ENCODE measurements at places on chromosomes 7 and 10.
A peak's percentile ranks its signal among the peaks of the same experiment; 100 is the strongest.

DNA sequence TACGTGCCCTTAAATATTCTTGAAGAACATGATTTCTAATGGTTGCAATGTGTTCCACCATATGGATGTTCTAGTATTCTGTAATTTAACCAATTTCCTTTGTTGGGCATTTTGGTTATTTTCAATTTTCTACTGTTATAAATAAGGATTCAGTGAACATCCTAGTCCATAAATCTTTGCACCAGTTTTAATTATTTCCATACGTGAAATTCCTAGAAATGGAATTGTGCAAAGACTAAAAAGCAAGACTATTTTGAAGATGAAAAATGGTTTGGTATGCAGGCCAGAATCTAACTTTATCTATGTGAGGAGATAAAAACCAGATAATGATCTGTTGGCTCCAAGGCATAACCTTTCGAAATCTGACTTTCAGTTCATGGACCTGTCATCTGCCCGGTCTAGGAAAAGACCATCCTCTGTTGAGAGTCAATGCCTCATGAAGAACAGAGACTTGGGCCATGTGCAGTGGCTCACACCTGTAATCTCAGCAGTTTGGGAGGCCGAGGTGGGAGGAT lies 633.2 kb upstream of the NRP1 start:
- DNase-seq: no peak

DNA sequence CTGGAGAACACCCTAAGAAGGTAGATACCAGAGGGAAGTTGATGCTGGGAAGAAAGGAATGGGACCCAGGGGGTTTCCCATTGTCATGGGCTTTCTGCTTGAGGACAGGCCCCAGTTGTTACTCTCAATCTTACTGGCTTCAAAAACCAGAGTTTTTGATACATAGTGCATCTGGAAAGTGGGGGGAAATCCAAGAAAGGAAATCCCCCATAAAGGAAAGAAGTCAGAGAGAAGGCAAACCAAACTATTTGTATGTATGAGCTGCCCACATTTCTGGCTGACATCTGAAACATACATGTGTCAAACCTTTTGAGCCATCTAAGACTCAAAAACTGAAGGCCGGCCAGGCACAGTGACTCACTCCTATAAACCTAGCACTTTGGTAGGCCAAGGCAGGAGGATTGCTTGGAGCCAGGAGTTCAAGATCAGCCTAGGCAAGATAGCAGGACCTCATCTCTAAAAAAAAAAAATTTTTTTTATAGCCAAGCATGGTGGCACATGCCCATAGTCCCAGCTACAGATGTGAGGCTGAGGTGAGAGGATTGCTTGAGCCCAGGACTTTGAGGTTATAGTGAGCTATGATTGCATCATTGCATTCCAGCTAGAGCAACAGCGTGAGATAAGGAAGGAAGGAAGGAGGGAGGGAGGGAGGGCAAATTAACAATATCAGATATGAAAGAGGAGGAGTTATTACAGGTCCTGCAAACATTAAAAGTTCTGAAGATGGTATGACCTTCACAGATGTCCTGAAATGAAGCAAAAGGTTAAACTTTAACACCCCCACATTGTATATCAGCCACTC lies 6.7 kb upstream of the COA1 start:
- DNase-seq: peak; percentile 72

GRCh38 chr10:92627845-92628480 lies 35.0 kb downstream of the KIF11 start:
- no peak for DNase-seq

DNA sequence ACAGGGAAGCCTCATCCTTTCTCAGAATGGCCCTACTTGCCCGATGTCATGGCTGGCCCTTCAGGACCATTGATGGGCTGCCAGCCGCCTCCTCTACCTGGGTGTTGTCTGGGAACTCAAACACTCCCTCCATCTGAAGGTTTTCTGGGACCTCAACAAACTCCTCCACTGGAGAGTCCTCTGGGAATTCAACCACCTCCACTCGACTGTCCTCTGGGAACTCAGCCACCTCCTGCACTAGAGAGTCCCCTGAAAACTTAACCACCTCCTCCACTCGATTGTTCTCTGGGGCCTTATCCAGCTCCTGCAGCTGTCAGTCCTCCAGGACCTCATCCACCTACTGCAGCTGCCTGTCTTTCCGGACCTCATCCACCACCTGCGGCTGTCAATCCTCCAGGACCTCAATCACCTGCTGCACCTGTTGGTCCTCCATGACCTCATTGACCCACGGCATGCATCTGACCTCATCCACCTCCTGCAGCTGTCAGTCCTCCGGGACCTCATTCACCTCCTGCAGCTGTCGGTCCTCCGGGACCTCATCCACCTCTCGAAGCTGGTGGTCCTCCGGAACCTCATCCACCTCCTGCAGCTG lies 37.1 kb downstream of the MAT1A start:
- DNase-seq: no peak

DNA sequence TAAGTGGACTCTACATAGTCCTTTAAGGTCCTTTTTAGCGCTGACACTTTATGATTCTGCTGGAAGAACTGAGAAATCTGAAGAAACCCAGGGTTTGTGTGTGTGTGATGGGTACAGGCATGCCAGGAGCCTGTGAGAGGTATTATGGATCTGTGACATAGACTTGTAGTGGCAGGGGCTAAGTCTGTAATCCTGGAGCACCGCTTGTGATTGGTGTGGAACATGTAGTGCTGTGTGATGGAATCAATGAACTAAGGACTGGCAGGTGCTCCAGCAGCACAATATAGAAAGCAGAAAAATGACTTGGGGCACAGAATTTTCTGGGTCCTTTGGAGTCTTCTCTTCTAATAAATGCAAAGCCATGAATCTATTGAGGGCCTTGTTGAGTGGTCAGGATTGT lies 163.9 kb downstream of the ST7 start:
- DNase-seq: no peak

DNA sequence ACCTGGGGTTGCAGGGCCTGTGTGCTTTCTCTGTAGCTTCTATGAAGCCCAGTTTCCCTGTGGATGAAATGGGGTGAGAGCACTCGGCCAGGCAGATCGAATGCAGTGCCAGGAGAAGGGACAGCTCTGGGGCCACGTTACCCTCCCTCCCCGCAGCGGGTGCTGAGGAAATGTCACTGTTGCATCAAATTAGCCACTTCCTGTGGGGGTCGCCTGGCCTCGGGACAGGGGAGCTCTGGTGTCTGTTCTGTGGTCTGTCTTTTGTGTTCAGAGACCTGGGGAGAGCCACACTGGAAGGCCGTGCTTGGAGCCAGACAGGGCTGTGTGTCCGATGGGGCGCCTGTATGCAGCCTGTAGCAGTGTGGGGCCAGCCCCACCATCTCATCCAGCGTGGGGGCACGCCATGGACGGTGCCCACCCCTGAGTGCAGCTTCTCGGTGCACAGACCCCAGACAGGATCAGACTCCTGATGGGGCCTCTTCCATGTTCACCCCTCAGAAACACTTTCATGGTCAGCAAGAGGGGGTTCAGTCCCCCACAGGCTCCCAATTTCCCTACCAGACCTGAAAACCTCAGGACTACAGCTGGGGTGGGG lies 13.6 kb downstream of the TTYH3 start:
- DNase-seq: peak; percentile 74

GRCh38 chr7:140364819-140365218 lies 33.5 kb downstream of the SLC37A3 start:
- DNase-seq: no peak

- DNase-seq: no peak
Measured at GRCh38 chr7:68217426-68217825, 1220.8 kb downstream of the TYW1 start.

GRCh38 chr7:91156316-91157185 lies 107.7 kb upstream of the FZD1 start:
- DNase-seq: no peak

GRCh38 chr10:84879991-84880390 lies 551.6 kb downstream of the CCSER2 start:
- DNase-seq: no peak

DNA sequence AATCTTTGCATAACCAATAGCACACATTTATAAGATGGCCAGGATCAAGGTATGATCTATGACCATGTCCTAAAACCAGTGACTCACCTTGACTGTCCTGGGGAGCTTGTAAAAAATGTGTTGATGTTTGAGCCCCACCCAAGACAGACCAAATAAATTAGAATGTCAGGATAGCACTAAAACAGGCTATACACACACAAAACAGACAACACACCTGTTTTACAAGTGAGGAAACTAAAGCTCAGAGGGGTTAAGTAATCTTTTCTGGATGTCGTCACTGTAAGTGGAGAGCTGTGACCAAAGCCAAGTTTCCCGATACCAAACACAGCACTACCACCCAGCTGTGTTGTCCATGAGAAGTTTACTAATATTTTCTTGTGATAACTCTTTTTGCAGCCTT lies 84.5 kb downstream of the AVL9 start:
- no peak for DNase-seq

- DNase-seq: no peak
Measured at GRCh38 chr10:6124666-6125065, 35.8 kb downstream of the RBM17 start.

- DNase-seq: no peak
Measured at GRCh38 chr10:43278216-43278615, 11.4 kb upstream of the RASGEF1A start.

DNA sequence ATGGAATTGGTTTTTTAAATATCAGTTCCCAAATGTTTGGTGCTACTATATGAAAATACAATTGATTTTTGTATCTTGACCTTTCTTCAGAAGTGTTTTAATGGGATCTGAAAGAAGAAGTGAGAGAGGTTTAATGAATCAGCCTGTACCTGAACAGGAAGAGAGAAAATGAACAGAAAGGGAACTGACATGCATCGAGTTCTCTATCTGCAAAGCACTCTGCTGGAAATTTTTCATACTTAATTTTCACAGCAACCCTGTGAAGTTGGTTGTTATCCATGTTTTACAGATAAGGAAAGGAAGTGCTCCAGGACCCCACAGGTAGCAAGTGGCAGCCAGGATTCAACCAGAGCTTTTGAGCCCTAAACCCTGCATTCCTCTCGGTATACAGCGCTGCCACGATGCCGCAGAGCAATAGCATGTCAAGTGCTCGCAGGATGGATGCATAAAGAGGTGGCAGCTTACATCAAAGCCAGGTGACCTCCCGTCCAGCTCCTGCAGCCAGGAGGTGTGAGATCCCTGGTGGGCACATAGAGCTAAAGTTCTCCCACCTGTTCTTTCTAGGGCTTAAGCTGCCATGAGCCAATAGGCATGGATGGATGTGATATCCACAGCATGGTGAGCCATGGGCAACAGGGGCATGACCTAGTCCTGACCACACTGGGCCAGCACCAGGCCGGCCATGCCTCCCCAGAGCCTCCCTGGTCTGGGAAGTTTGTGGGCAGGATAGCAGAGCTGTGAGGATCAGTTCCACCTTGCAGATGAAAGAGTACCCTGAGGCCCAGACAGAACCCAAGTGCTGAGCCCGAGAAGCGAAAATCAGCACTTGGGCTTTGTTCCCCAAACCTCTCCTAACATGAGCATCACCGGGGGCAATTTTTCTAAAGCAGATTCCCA lies 57.2 kb downstream of the CALML3 start:
- DNase-seq: no peak

GRCh38 chr10:24360282-24361127 lies 151.6 kb downstream of the KIAA1217 start:
- no peak for DNase-seq

DNA sequence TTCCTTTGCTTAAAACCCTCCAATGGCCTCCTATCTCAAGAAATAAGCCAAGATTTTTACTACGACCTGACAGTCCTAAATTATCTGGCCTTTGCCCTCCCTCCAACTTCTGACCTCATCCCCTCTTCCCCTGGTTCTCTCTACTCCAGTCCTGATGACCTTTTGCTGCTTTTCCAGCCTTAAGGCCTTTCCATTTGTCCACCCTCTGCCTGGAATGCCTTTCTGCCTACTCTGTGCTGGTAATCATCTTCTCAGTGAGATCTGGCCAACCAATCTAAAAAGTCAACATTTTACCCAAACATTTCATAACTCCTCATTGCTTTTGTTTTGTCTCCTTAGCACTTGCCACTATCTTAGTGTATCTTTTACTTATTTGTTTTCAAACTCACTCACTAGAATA lies 75.7 kb downstream of the VPS41 start:
- DNase-seq: no peak

DNA sequence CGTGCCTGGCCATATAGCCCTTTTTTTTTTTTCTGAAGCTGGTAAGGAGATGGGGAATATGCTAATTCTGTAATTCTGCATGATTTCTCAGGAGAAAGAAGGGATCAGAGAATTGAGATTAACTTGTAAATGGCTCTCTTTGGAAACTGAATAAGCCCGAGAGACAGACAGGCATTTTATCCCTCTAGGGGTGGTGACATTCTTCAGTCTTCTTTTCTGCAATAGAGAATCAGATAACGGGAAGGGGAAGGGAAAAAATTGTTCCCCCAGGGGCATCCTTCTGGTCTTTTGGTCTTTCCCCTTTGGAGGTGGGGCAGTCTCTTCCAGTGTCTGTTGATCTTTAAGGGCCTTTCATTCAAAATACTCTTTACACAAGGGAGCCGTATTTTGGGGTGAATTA lies 34.2 kb downstream of the HK1 start:
- no peak for DNase-seq

DNA sequence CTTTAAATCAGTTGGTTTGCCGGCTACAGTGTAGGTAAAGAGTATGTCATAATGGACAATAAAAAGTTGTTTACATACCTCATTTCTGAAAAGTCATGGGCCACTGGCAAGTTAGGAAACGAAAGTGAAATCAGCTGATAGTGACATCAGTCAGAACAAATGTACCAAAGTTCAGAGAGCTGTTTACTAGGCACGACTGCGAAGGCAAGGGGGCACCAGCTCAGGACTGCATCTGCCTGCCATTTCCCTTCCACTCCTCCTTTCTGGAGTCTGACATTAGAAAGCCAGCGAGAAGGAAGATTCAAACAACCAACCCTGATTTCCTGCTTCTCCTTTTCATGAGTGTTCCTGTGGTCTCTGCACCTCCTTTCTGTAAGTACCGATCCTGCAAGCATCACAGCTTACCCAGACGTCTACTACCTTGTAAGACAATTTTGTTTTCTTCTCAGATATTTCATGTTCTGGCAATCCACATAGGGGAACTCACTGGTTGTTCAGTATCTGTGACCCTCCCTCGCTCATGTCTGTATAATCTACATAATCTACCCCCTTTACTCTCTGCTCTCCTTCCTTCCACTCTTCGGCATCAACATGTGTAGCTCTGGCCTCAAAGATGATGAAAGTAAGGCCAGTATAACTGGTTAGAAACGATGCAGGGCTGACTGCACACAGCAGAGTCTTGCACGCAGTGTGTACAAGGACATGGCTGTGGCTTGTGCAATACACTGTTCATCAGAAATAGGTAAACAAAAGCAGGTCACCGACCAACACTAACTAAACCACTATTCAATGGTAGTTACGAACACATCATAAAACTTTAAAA lies at the start of gene TMEM140:
TMEM140 (plus strand) TSS at position 174 of the 823 bp plus-strand sequence. CDS start 16,370 bp downstream, outside the sequence.
- DNase-seq: peak; percentile 35

DNA sequence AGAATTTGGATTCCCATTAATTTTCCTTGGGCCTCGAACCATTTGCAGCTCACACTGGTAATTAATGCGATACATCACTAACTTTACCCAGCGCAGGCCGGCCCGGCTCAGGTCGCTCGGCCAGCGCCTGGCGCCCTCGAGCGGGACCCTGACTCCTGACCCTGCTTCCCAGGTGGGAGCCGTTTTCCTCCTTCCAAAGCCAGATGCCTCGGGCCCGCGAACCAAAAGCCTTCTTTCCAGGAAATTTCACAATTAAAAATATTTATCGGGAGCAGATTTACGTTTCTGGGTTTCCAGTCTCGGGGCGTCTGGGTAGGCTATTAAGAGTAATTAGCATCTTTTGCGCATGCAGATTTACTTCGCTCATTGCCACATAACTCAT lies 12.2 kb downstream of the LBX1 start:
- DNase-seq: no peak

GRCh38 chr10:59537501-59537900 lies 172.1 kb downstream of the SLC16A9 start:
- no peak for DNase-seq

Measured in stimulated activated effector memory CD8-positive, alpha-beta T cell treated with anti-CD3 and anti-CD28 coated beads, Interleukin-12 subunit alpha, Interleukin-12 subunit beta, amount 100 ng/mL, for 72 hours (primary cell).